ENCODE measurements at places on chromosomes 12 and 14.

- peaks cover 64% of the 10 kb centered on the region for H3K27me3 ChIP-seq
- H3K36me3 ChIP-seq, result no peaks in the 10 kb centered on the region
- H3K27ac ChIP-seq, result no peak overlapping the region
Measured at GRCh38 chr12:26120561-26121274, 4.1 kb downstream of the BHLHE41 start.

DNA sequence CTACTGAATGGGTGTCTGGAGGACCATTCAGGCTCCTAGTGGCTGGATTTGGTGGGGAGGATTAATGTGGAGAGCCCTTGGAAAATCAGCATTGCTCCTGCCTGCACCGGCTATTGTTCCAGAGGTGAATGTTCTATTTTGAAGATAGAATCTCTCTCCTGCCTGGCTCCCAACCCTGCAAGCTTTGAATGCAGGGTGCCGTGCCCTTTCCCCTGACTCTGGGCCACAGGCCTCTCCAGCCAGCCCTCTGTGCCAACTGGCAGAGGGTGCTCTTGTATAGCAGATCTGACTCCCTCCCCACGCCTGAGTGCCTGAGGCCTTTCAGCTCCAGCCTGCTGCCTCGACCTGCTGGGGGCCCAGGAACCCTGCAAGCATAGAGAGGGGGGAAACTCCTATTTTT is 106.8 kb downstream of the TMEM260 start:
- DNase-seq, result peak; percentile 81
- H3K4me3 ChIP-seq, result no peak overlapping the region
- no peaks in the 10 kb centered on the region for H3K27me3 ChIP-seq
- H3K27ac ChIP-seq, result no peak overlapping the region
- peaks cover 12% of the 10 kb centered on the region for H3K4me1 ChIP-seq

- no peaks in the 10 kb centered on the region for H3K27me3 ChIP-seq
- H3K4me1 ChIP-seq, result peaks cover 4% of the 10 kb centered on the region
- peaks cover 3% of the 10 kb centered on the region for H3K36me3 ChIP-seq
- H3K4me3 ChIP-seq, result no peak overlapping the region
- no peak for DNase-seq
- no peak overlapping the region for H3K27ac ChIP-seq
Measured at GRCh38 chr12:6959058-6959804, 8.1 kb downstream of the PTPN6 start.

DNA sequence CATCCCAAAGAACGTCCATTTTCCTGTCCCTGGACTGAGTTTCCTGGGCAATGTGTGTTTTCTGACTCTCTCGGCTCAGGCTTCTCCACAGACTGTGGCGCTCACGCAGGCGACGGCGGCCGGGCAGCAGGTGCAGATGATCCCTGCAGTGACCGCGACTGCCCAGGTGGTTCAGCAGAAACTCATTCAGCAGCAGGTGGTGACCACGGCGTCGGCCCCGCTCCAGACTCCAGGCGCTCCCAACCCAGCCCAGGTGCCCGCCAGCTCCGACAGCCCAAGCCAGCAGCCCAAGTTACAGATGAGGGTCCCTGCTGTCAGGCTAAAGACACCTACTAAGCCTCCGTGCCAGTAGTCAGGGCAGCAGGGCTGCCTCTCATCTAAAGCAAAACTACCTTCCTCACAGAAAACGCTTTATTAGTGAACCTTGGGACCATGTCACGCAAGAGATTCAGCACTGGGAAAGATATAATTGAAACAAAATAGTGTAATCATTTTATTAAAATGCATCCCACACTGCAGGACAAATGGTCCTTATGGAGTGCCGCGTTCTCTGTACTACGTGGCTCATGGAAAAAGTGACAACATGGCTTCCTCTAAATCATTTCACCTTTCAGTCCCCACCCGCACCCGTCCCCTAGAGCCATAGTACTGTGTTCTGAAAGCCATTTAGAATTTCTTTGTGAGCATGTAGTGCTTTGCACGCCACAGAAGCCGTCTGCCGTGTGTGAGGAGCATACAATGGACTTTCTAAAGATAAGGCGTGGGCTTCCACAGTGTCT is 66.6 kb downstream of the DDX51 start:
- H3K4me1 ChIP-seq, result no peaks in the 10 kb centered on the region
- no peak for DNase-seq
- H3K36me3 ChIP-seq, result peaks cover 56% of the 10 kb centered on the region
- no peaks in the 10 kb centered on the region for H3K27me3 ChIP-seq
- H3K27ac ChIP-seq, result no peak overlapping the region

GRCh38 chr14:58796242-58797009 is 158.7 kb downstream of the DACT1 start:
- H3K27me3 ChIP-seq, result no peaks in the 10 kb centered on the region
- H3K4me1 ChIP-seq, result no peaks in the 10 kb centered on the region

DNA sequence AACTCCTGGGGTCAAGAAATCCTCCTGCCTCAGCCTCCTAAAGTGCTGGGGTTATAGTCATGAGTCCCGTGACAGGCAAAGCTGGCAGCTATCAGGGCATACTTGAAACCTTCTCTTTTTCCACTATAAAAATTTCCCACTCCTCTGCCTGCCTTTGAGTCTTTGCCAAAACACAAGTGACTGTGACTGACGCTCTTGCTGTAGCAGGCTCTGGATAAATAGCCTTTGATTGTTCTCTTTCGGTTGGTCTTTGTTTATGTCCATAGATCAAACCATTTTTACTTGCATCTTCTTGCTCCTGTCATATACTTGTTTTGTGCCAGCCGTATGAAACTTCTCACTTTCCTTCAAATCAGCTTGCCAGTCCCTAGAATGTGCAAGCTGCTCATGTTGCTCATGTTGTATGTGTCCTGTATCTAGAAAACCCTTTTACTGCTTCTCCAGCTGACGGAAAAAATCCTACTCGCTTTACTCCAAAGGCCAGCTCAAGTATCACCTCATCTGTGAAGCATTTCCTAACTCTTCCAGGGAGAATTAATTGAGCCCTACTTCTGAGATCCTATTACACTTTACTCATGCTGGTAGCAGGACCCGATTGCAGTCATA is 73.1 kb downstream of the RESF1 start:
- H3K4me3 ChIP-seq, result no peak overlapping the region
- no peaks in the 10 kb centered on the region for H3K27me3 ChIP-seq
- H3K4me1 ChIP-seq, result peaks cover 3% of the 10 kb centered on the region
- no peak overlapping the region for H3K27ac ChIP-seq
- no peak for DNase-seq

GRCh38 chr14:105935384-105935783 is 409.0 kb downstream of the TMEM121 start:
- H3K27me3 ChIP-seq, result no peaks in the 10 kb centered on the region
- H3K4me1 ChIP-seq, result no peaks in the 10 kb centered on the region
- DNase-seq, result peak; percentile 7
- H3K27ac ChIP-seq, result no peak overlapping the region

GRCh38 chr14:65279510-65279909 is 133.0 kb upstream of the FUT8 start:
- no peak overlapping the region for H3K4me3 ChIP-seq
- no peak for DNase-seq
- no peaks in the 10 kb centered on the region for H3K27me3 ChIP-seq
- H3K4me1 ChIP-seq, result peaks cover 8% of the 10 kb centered on the region

DNA sequence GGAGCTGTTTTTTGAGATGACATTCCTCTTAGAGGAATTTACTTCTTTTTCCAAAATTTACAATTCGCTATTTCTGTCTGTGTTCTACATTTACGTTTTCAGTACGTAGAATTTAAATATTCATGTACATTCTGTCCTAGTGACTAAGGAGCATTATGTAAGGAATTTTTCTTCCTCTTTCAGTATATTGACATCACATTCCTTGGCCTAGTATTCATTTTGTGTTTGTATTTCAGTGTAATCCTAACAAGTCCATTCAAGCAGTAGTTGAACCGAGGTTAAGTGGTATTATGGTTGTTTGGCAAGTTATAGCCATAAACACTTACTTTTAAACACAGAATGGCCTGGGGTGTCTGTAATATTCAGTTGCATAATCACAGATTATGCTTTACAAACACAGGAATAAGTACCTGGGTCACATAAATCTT is 465.2 kb downstream of the PCNX1 start:
- no peaks in the 10 kb centered on the region for H3K4me1 ChIP-seq
- H3K27me3 ChIP-seq, result no peaks in the 10 kb centered on the region
- H3K36me3 ChIP-seq, result no peaks in the 10 kb centered on the region
- H3K4me3 ChIP-seq, result no peak overlapping the region

- no peak overlapping the region for H3K27ac ChIP-seq
- DNase-seq, result no peak
- no peaks in the 10 kb centered on the region for H3K27me3 ChIP-seq
Measured at GRCh38 chr12:82866946-82867345, 180.2 kb downstream of the TMTC2 start.

- H3K4me3 ChIP-seq, result no peak overlapping the region
- no peaks in the 10 kb centered on the region for H3K27me3 ChIP-seq
- no peak overlapping the region for H3K27ac ChIP-seq
- H3K36me3 ChIP-seq, result no peaks in the 10 kb centered on the region
- DNase-seq, result no peak
- H3K4me1 ChIP-seq, result no peaks in the 10 kb centered on the region
Measured at GRCh38 chr14:82388488-82388887, 854.8 kb upstream of the SEL1L start.

DNA sequence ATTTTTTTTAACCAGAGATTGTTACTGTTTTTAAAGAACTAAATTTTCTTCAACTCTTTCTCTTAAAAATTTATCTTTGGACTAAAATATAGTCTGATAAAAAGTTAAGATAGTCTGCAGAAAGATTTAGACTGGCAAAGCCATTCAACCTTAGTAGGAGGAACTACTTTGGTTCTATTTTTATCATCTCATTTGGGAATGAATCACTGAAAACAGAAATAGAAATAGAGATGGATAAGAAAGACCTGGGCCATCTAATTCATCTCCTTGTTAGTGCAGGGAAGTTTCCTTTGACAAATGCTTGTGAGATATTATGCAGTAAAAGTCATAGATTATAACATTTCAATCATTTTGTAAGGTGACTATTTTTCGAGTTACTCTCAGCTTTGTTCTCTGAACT is 263.2 kb upstream of the NPAS3 start:
- no peak for DNase-seq
- H3K27ac ChIP-seq, result no peak overlapping the region

DNA sequence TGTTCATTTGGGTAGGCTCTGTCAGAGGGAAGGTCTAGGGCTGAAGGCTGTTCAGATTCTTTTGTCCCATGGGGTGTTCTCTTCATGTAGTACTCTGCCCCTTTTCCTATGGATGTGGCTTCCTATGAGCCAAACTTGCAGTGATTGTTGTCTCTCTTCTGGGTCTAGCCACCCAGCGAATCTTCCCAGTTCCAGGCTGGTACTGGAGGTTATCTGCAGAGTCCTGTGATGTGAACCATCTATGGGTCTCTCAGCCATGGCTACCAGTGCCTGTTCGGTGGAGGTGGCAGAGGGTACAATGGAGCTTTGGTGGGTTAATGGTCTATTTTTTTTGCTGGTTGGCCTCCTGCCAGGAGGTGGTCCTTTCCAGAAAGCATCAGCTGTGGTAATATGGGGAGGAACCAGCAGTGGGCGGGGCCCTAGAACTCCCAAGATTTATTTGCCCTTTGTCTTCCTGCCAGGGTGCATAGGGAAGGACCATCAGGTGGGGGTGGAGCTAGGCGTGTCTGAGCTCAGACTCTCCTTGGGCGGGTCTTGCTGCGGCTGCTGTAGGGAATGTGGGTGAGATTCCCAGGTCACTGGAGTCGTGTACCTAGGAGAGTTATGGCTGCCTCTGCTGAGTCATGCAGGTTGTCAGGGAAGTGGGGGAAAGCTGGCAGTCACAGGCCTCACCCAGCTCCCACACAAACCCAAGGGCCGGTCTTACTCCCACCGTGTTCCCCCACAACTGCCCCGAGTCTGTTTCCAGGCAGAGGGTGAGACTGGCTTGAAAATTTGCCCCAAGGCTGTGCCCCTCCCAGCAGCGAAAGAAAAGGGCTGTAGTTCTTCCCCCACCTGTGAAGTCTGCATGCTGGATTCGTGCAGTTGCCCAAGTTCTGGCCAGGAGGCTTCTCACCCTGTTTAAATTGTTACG is 17.5 kb downstream of the MTRFR start:
- peak; percentile 73 for DNase-seq
- peaks cover 30% of the 10 kb centered on the region for H3K36me3 ChIP-seq
- no peaks in the 10 kb centered on the region for H3K4me1 ChIP-seq

- H3K4me3 ChIP-seq, result no peak overlapping the region
- no peak for DNase-seq
- no peaks in the 10 kb centered on the region for H3K36me3 ChIP-seq
Measured at GRCh38 chr14:91108941-91109611, 4.8 kb upstream of the DGLUCY start.

DNA sequence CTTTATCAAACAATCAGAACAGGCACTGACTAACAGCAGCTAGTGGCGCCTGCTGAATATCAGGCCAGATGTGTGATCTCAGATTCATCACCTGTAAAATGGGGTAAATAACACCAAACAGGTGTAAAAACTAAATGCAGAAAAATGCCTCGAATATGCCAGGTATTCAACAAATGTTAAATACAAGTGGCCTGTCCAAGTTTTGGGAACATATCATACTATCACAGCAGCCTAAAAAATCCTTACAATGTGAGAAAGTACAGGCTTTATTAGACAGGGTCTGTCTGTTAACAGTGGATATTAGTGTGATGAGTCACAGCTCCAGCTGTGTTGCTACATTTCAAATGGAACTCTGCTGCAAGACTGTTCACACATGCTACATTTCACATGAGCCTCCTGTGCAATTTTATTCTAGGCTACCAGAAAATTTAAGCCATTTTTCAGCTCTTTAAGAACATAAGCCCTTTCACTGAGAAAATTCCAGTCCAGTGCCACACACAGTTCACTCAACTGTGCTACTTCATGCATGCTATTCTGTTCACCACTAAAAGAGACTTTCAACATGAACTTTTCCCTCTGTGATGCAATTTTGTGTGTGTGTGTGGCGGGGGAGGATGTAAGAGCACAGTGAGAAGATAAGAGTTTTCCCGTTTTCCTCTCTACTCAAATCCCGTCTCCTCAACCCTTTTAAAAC is 56.7 kb downstream of the MSRB3 start:
- DNase-seq, result no peak
- H3K27ac ChIP-seq, result no peak overlapping the region
- H3K4me1 ChIP-seq, result no peaks in the 10 kb centered on the region
- H3K4me3 ChIP-seq, result no peak overlapping the region
- no peaks in the 10 kb centered on the region for H3K36me3 ChIP-seq

DNA sequence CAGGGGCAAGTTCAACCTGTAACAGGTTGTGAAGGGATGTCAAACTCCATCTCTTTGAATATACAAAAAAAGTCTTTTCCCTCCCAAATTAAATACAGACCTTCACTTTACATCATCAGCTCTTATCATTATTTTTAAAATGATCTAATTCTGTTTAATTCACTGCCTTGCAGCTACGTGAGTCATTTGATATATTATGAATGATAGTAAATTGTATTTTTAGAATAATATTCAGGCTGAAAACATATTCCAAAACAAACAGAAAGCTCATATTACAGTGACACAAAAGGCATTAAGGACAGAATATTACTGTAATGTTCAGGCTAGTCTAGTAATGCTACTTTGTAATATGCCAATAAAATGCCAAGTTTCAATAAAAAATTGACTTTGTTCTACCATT is 53.3 kb downstream of the BCAT1 start:
- H3K27me3 ChIP-seq, result no peaks in the 10 kb centered on the region
- no peak for DNase-seq
- peaks cover 61% of the 10 kb centered on the region for H3K36me3 ChIP-seq
- H3K4me3 ChIP-seq, result no peak overlapping the region
- H3K27ac ChIP-seq, result no peak overlapping the region

- no peak overlapping the region for H3K4me3 ChIP-seq
- no peak overlapping the region for H3K27ac ChIP-seq
- peaks cover 2% of the 10 kb centered on the region for H3K36me3 ChIP-seq
Measured at GRCh38 chr14:65422088-65422834, 9.7 kb downstream of the FUT8 start.
